ENCODE measurements at places on chromosomes 1 and 21. TPM values are rescaled to one million over a fixed set of nuclear protein-coding genes. Genes with fewer than 3 reads are reported as not detected.

GRCh38 chr21:44376606-44377005 lies 23.2 kb downstream of the TRPM2 start:
- DNase-seq, result no peak

DNA sequence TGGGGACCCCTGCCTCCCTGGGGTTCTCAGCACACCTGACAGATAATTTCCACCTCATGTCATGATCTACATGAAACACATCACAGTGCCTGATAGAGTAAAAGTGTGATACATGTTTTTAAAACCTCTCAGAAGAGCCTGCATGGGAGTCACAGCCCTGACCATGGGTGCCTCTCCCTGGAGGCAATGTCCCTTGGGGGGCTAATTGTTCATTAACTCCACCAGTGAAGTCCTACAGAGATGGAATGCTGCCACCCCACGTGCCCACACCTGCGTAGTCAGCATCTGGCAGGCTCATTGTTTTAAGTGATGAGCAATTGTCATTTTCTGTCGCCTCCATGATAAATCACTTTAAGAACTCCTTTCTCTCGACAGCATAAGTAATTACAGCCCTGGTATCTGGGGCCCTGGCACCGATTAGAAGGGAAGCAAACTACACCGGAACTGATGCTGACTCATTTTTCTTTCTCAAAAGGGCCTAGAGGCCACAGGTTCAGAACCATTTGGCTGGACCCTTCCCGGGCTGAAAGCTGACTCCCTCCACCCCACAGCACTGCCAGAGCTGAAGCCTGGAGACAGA lies 109.6 kb upstream of the GJB5 start:
- DNase-seq, result no peak

- no peak for DNase-seq
Observed at GRCh38 chr21:36849461-36850105, 116.9 kb downstream of the HLCS start.

GRCh38 chr1:26524181-26524580 lies 5.4 kb upstream of the RPS6KA1 start:
- no peak for DNase-seq

DNA sequence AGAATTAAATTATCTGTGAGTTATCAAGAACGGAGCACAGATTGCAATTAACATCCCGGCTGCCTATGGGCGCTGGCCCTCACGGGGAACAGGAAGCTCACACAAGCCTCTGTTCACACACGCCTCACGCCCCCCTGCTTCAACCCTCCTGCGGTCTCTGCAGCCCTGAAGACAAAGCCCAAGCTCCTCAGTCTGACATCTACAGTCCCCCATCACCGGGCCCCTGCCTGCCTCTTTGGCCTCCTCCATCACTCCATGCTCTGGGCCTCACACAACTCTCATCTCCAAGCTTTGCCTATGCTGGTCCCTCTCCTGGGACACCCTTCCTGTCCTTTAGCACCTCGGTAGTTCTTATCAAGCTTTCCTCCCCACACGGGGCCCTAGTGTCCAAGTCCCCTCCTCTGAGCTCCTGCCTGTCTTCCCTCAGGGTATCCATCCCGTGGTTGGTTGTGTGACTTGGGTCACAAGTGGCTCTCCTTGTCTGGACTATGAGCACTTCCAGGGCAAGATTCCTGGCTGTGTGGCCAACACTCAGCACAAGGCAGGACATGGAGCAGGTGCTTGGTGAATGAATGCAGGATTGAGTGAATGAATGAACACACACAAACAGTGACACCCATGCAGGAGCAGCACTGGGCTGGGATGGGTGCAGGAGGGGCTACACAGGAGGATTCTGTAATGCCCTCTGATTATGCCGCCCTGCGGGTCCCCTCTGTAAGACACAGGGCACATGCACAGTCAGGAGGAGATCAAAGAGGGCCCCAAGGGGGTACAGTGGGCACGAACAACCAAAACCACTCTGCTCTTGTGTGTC lies 116.1 kb downstream of the DMRTB1 start:
- DNase-seq, result no peak

DNA sequence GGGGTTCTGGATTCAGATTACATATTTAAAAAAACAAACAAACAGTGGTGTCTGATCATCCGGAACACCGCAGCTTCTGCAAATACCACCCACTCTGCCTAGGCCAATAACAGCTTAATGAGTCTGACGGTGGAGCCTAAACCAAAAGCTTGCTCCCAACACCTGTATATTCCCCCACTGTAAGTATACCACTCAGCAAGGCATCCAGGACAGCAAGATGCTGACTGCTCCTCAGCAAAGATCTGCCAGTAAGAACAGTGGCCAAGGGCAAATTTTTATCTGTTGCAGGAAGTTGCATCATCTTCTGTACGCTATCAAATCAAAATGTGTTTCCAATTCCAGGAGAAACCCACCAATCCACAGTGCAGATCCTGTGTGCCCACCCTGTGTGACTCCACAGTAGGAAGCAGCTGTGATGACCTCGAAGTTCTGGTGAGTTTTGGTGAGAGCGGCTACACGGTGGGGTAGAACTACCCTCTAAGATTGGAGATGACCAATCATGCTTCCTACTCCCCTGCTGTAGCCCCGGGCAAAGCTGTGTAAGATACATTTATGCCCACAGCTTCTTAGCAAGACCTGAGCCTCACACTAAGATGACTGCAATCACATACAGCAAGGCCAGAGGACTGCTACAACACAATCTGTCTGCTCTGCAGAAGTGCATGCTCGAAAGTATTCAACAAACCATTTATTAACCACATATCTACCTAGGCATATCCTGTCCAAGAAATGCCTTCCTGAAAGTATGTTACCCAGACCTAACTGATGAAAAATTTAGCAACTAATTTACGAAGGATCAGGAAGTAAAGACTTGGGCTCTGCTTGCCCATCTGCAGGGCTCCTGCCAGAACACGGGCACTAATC lies 30.5 kb downstream of the SIPA1L2 start:
- DNase-seq, result no peak

DNA sequence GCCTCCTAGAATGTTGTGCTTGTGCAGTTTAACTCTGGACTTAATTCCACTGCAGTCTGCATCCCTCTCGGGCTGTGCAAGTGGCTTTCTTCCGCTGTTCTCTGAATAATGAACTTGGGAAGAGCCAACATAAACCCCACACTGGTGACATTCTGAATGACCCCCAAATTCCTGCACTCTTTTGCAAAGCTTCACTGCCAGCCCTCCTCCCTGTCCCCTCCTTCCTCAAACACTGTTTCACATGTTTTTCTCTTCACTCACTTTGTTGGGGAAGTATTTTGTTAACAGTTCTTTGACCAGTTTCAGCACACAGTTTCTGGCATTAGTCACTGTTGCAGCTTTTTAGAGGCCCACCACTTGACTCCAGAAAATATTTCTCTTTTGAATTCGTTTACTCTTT lies 39.7 kb downstream of the GNG12 start:
- DNase-seq, result no peak

The LCE3E gene
- not detected for total RNA-seq

The RORC gene
- total RNA-seq, result 6.1 TPM

The CCDC30 gene
- total RNA-seq, result 1.4 TPM

The SCYL3 gene
- 6.1 TPM for total RNA-seq
